Suprapubic skin (tissue), 4 donors: ENCODE measurements at places on chromosomes 5 and 9. TPM values are rescaled to one million over a fixed set of nuclear protein-coding genes. Genes with fewer than 3 reads are reported as not detected.

SCAMP1 gene
- 24.9 TPM for total RNA-seq

C5orf52 gene
- not detected for total RNA-seq

FGF18 gene
- 0.32 TPM for total RNA-seq

CEL gene
- total RNA-seq, result 5.8 TPM

ADAMTS2 gene
- total RNA-seq, result 5.5 TPM

RASGRF2 gene
- total RNA-seq, result 1.8 TPM

PCDHB5 gene
- total RNA-seq, result 3.1 TPM

LAMC3 gene
- total RNA-seq, result 5.4 TPM

NUTM2F gene
- total RNA-seq, result not detected

PCDH1 gene
- 83.3 TPM for total RNA-seq

GPR151 gene
- not detected for total RNA-seq

DNA sequence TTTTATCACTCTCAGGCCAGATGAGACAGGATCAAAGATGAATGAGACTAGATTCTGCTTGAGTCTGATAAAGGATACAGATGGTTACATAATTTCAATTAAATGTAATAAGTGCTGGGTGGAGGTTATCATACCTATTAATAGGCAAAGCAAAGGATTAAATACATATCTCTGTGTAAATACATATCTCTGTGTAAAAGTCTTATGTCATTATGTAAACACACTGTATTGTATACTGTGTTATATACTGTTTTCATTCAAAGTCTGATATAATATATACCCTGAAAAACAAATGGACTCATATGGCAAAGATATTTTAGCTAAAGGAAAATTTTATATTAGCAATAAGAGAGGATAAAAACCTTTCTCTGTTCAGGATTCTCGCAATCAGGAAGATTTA lies 605.8 kb upstream of the PTGER4 start:
- DNase-seq, result no peak

DNA sequence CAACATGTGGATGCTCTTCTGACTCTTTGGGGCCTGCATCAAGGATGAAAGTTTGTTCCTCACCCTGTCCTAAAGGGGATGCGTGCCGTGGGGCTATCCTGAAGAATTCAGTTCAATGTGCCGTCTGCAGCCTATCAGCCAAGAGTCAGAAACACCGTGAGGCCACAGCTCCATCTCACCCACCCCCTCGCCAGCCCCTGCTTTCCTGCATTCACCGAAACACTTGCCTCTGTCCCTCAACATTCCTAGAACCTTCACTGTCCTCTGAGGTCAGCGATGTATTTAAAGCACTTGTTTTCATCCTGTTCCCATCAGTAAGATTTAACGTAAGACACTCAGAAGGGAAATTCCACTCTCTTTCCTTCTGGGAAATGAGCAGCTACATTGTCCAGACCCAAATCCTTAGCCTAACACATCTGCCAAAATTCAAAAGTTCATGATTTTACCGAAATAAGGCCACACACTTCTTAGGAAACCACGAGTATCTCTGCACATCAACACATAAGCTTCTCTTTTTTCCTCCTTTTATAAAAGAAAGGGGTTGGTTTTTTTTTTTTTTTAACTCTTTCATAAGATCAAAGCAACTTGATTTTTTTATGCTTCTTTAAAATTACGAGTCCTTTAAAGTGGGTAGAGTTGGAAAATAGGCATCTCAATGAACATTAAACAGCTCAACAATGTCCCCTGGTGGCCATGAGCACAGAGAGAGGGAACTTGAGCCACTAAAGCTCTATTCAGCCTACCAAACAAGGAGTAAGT lies 100.7 kb downstream of the SUSD1 start:
- no peak for DNase-seq

- no peak for DNase-seq
These were observed 134.9 kb upstream of the RAD23B start for GRCh38 chr9:107148216-107148615.

GRCh38 chr5:171808951-171809350 lies 23.3 kb downstream of the SMIM23 start:
- DNase-seq, result no peak

DNA sequence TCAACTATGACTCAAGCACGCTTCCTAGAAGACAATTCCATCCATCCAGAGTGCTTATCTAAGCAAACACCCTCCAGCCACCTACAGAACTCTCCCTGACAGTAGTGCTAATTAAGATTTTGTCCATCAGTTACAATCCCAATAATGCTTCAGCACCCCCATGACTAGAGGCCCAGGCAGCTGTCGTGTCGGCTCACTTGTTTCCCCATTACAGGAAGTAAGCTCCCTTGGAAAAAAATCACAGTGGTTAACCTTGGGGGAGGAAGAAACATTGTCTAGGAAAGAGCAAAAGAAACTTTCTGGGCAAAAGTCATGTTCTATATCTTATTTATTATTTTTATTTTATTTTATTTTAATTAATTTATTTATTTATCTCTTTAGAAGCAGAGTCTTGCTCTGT lies 108.8 kb upstream of the LPAR1 start:
- DNase-seq, result no peak

GRCh38 chr5:141382469-141383294 lies at the start of gene PCDHGA7:
Gene PCDHGA7, plus strand, starts transcription at chr5:141382742. Its CDS starts 158 bp downstream, at chr5:141382900.
- no peak for DNase-seq

- no peak for DNase-seq
These were observed 10.2 kb downstream of the DIAPH1 start for GRCh38 chr5:141608557-141608956.

DNA sequence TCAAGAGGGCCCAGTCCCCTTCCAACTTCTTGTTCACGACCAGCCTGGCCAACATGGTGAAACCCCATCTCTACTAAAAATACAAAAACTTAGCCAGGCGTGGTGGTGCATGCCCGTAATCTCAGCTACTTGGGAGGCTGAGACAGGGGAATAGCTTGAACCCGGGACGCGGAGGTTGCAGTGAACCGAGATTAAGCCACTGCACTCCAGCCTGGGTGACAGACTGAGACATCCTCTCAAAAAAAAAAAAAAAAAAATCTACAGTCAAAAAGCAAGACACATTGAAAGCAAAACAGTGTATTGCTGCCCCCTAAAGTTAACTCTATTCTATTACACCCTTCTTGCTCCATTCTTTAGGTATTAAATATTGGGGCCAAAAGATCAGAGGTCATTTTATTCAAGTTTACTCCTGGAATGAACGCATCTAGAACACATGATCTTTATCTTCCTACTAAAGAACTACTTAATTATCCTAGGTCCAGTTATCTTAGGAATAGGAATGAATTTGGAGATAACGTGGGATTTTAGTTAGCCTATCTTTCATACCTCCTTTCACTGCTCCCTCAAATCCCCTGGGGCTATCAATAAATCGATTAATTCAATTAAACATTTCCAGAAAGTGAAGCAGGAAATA lies 2.4 kb downstream of the ATG12 start:
- no peak for DNase-seq

GRCh38 chr5:127761869-127762268 lies 58.7 kb downstream of the CCDC192 start:
- no peak for DNase-seq

DNA sequence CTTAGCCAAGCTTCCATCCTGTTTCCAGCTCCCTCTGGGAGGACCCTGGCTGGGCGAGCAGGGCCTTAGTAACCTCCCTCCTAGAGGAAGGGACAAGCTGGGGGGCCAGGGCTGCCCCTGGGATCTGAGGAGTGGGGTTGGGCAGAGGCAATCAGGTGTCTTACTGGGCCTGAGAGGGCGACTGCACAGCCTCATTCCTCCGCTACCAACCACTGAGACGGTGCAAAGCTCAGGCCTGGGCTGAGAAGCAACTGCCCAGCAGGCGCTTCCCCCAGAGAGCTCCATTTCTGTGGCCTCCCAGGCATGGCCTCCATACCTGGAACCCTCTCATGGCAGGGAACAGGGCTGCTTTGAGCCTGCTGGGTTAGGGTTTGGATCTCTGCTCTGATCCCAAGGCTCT lies 18.8 kb upstream of the GFPT2 start:
- DNase-seq, result no peak

GRCh38 chr5:134464988-134465815 lies 53.5 kb upstream of the CDKN2AIPNL start:
- DNase-seq, result peak; percentile 70

GRCh38 chr9:107484117-107484723 lies 5.3 kb downstream of the KLF4 start:
- no peak for DNase-seq

GRCh38 chr5:14415024-14415697 lies 166.4 kb upstream of the OTULINL start:
- DNase-seq, result no peak

DNA sequence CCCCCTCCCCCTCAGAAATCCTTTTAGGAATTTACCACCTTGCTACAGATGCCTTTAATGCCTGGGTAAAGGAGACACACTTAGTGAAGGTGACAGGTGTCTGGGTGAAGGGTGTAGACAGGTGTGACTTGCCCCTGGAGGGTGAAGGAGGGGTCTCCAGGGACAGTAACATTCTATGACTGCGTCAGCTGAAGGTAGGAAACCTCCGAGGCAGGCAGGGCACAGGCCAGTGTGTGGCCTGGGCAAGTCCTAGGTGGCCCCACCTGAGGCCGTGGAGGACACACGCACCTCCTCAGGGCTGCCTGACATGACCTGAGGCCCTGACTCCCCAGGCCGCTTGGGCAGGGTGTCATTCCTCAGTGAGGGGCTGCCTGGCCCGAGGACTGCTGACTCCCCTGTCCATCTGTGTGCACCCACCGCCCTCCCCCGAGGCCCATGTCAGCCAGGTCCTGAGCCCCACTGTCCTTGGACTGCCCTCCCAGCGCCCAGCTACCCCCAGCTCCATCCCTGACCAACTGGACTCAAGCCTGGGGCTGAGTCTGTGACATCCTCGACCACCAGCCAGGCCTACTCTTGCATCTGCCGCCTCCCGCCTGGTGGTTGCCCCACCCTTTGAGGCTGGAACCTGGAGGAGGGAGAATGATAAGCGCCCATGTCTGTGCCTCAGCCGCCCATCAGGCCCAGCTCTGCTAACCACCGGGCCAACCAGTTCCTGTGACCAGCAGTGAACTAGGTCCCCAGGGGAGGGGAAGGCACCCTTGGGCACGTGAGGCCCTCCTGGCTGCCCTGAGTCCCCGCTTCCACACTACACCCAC lies 18.4 kb downstream of the CARD19 start:
- DNase-seq, result peak; percentile 73

GRCh38 chr5:38451074-38451725 lies 105.2 kb downstream of the LIFR start:
- no peak for DNase-seq

- DNase-seq, result peak; percentile 51
These were observed 79.3 kb upstream of the SH3PXD2B start for GRCh38 chr5:172533399-172534228.

GRCh38 chr5:1966461-1966860 lies 83.7 kb upstream of the IRX4 start:
- no peak for DNase-seq

DNA sequence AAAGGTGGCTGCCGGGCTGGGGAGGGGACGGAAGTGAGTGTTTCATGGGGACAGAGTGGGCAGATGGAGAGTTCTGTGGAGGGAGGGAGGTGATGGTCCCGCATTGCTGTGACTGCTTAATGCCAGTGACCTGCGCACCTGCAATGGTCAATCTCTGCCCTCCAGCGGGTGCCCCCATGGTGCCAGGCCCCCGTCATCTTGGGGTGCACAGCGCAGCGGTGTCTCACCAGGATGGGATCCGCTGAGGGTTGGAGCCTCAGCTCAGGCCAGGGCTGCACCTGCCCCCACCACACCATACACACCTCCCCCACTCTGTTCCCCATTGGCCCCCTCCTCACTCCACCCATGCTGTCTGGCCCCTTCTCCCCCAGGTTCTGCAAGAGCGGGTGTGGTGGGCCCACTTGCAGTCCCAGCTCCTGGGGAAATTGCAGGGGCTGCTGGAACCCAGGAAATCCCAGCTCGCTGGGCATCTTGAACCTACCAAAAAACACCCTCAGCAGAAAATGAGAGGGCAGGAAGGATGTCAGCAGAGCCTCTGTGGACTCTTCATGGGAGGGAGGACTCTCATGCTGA lies 12.1 kb upstream of the CAMSAP1 start:
- DNase-seq, result peak; percentile 49

DNA sequence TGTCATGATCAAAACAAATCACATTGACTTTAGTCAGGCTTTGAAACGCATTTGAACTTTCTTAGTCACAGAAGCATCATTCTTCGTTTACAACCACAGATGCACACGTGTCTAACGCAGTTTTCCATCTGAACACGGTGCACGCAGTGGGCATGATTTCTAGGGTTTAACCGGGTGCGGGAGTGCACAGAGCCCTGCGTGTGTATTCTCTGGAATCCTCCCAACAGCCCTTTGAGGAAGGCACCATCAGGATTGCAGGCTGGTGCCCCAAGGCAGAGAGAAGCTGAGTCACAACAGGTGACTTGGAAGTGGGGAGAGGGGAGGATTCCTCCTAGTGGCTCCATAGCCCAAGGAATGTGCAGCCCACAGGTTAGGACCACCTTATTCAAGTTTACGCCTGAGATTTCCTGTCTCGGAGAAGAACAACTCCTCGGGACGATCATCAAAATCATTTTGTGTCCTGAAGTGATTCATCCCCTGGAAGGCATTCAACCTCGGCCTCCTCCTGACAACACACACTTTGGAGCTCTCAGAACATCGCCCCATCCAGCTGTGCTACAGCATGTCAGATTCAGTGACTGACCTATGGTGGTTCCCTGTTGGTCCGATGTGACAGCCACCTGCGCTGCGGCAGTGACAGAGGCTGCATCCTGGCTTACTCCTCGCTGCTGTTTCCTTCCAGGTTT lies 13.1 kb downstream of the ROPN1L start:
- DNase-seq, result no peak

DNA sequence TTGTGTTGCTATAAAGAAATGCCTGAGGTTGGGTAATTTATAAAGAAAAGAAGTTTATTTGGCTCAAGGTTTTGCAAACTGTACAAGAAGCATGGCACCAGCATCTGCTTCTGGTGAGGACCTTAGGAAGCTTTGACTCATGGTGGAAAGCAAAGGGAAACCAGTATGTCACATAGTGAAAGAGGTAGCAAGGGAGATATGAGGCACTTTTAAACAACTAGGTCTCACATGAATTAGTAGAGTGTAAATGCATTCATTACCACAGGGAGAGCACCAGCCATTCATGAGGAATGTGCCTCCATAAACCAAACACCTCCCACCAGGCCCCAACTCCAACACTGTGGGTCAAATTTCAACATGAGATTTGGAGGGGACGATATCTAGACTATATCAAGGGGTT lies 40.8 kb downstream of the OR2Y1 start:
- no peak for DNase-seq

- no peak for DNase-seq
These were observed 53.3 kb upstream of the SPATA31D4 start for GRCh38 chr9:81874931-81875330.

- DNase-seq, result no peak
These were observed 60.3 kb downstream of the S1PR3 start for GRCh38 chr9:89051421-89052025.

DNA sequence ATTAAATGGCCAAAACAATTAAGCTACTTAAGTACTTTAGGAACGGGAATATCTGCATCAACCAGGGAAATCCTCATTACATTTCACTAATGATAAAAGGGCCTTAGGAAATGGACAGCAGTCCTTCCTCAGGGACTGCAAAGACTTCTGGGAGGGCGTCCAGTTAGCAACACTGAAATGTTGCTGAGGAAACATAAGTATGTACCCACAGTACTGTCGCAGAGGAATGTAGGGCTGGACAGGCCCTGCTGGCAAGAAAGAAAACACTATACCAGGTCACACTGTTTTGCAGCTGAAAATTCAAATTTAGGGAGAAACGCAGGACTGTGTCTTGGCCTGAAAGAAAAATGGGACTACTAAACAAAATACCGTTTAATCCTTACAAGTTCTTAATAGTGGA lies 1.3 kb downstream of the C5orf15 start:
- DNase-seq, result no peak

- DNase-seq, result no peak
These were observed 387.9 kb downstream of the RAB3C start for GRCh38 chr5:58970766-58971165.

GRCh38 chr9:21580636-21581378 lies 98.7 kb upstream of the IFNE start:
- DNase-seq, result no peak
